Activated CD8-positive, alpha-beta memory T cell treated with anti-CD3 and anti-CD28 coated beads for 4 hours (primary cell): ENCODE measurements at places on chromosomes 3 and 15.

DNA sequence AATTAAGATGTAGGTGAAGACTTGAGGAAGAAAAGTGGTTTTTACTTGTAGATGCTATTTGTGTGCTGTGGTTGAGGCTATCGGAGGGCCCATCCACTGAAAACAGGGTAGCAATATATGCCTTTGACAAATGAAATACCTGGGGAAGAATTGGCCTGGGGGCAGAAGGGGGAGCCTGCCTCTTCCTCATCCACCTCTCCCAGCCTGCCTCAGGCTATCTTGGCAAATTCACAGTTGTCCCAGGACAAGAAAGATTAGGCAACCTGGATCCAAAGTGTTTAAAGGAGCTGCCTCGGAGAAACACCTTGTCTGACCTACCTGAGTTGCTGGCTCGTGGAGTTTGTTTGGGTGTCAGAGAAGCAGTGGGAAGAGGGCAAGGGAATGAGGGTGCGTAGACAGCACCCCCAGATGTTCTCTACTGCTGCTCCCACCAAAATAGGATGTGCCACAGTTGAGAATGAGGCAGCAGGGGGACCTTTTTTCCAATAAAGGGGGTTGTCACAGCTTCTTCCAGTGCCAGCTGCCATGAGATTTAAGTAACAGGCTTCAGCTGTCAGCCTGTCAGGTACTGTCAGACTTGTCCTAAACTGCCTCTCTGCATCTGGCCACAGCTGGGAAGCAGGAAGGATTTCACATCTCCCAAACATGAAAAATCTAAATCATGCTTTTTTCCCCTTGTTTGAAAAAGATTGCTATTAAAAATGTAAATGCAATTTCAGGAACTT is 9.2 kb downstream of the PLEKHO2 start:
- no peak for DNase-seq

- no peak for DNase-seq
Measured at GRCh38 chr3:157531301-157531660, 28.1 kb upstream of the VEPH1 start.

GRCh38 chr15:40942337-40942854 is 10.9 kb upstream of the CHAC1 start:
- no peak for DNase-seq

DNA sequence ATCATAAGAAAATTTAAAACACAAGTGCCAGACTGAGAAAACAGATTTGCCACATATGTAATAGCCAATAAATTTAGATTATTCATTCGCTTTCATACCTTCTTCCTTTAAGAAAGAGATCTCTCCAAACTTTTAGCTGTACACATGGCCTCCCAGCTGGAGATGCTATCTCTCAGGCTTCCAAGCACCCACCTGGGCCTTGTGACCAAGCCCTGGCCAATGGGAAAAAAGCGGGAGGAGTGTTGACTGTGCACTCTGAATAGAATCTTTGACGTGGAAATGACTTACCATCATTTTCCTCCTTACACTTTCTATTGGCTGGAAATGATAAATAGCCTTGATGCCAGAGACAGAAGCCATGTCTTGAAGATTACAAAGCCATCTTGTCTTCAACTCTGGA is 1106.6 kb downstream of the TBL1XR1 start:
- DNase-seq = no peak

DNA sequence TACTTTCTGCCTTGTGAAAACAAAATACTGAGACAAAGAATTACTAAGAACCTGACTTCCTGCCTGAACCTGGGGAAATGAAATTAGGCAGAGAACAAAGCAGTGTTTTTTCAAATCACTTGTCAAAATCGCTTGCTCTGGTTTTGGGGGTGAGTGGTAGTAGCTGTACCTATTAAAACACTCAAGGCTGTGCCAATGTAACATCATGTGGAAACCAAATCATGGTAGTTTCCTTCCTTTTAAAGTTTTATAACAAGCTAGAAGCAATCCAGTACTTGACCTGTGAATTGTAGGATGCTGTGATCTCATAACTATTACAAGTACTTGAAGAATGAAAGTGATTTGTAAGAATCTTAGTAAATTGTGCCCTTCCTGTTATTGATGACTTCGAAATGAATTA is 6.7 kb downstream of the CMTM8 start:
- no peak for DNase-seq

GRCh38 chr3:121997372-121997771 is 24.7 kb downstream of the ILDR1 start:
- DNase-seq = no peak

DNA sequence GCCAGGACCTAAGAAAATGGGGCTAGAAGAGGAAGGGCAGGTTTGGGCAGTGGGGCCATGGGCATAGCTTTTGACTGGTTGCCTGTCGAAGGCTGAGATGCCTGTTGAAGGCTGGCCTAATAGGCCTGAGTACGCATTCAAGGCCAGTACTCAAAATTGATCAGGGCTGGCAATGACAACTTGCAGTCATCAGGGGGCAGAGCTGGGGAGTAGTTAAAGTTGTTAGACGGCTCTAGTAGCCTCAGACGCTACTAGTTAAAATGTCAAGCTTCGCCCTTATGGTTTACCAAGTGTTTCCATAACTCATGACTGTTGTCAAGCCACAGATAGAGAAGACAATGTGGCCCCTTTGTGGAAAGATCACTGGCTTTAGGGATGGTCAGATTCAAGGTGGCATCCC is 28.7 kb downstream of the SPG21 start:
- no peak for DNase-seq

DNA sequence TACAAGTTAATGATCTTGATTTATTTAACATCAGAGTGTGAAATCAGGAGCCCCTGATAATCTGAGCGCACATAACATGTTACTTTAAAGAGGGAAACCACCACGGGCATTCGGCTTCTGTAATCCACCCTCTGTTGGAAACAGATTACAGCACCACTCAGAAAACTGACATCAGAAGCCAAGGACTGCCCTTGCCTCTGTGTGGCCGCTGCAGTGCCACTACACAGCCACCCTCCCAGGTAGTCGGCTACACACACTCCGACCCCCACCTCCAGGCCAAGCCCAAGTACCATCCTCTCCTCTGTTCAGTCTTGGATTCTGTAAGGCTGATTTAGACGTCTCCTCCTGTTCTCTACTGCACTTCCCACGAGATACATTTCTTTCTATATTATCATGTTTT is 251.7 kb downstream of the GABRB3 start:
- no peak for DNase-seq

- DNase-seq = no peak
Measured at GRCh38 chr3:159732172-159733111, 256.2 kb upstream of the IL12A start.

DNA sequence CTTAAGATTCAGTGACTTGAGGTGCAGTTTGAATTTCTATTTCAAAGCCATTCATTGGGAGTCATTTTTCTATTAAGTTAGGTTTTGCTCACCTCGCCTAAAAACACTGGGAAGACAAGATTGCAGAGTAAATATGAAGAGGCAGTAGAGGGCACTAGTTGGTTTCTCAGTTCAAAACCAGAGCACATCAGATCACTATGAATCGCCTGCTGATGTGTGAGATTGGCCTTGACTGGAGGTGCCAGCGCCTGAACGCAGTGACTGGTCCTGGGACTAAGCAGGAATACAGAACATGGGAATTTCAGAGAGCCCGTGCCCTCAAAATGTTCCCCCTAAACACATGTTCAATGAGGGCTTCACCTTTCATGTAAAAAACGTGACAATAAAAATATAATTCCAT is 229.0 kb downstream of the ITPR1 start:
- DNase-seq = no peak

DNA sequence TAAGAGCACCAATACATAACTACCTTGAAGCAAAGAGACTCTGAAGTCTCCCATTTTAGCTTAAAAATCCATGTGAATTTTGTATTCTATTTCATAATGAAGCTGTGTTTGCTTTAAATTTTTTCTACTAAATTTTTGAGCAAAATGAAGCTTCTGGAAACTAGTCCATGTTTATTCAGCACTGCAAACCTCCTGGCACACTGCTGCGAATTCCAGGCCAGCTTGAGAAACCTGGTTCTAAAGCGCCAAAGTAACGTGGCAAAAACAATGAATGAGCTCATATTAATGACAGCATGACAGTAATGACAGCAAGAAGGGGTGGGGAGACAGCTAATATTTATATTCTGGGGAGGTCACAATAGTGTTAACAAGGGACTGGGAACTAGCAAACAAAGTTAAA is 25.7 kb downstream of the CEP152 start:
- no peak for DNase-seq

- DNase-seq = no peak
Measured at GRCh38 chr15:78641102-78641748, at the start of gene CHRNB4. Gene CHRNB4, minus strand, starts transcription at chr15:78641210. Its CDS starts 77 bp downstream, at chr15:78641133.

DNA sequence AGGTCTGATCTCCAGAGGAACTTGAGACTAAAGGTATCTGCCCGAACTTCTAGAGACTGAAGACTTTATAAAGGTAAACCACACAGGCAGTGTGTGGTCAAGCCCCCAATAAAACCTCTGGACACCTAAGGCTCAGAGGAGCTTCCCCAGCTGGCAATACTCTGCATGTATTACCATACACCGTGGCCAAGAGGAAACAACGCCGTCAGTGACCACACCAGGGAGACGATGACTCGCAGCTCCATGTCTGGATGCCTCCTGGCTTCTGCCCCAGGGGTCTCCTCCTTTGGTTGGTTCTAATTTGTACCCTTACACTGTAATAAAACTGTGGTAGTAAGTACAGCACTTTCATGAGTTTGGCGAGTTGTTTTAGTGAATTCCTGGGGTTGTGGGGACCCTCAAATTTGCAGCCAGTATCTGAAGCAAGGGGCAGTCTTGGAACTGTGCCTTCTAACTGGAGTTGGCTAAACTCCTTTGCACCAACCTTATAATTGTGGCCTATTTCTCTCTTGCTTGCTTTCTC is 32.1 kb upstream of the BCL2L10 start:
- no peak for DNase-seq

- DNase-seq = no peak
Measured at GRCh38 chr3:190865828-190866227, 3.3 kb upstream of the GMNC start.

DNA sequence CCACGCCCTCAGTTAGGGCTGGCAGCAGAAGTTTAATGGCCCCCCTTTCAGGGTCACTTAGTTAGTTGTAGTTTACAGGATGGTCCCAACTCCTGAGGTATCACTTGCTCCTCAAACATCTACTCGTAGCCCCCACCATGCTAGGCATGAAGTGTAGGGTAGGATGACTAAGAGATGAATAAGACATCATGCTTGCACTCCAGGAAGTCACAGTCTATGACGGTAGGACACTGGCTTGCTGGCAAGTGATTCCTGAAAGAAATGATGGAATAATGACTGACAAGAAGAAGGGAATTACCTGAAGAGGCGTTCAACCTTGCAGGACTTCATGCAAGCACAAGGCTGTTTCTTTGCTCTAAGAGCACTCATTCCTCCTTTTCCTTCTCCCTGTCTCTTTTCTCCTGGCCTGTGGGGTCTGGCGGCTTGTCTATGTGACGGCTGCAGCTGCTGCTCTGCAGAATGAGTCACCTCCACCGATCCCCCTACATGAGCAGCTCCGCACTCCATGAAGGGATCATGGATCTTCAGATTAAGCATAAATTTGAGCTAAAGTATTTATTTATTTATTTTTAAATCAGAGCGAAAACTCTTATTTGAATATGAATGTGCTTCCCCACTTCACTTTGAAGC is 82.9 kb upstream of the BOC start:
- DNase-seq = no peak

- DNase-seq = no peak
Measured at GRCh38 chr3:112629425-112629824, 11.5 kb downstream of the CCDC80 start.
